Stimulated activated CD8-positive, alpha-beta memory T cell treated with anti-CD3 and anti-CD28 coated beads, Interleukin-2, amount 100 ng/mL, for 1 hour (primary cell): ENCODE measurements at places on chromosomes 3 and 15.

DNA sequence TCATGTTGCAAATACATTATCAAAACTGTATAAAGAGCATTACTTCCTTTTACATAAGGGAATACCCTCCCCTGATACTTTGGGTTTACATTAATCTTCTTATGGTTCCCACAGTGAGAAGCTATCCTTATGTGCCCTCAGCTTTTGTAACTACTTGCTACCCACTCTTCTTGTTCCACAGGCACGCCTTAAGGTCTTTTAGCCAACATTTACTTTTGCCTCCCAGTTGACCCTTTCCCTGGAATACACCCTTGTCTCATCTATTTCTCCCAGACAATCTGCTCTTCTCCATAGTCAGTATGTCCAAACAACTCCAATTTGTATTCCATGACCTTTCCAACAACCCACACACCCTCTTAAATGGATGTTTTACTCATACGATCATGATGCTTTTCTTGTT, 116.8 kb upstream of the COL8A1 start:
- no peak for DNase-seq

GRCh38 chr15:81506071-81506470, 132.1 kb upstream of the TMC3 start:
- DNase-seq: no peak

DNA sequence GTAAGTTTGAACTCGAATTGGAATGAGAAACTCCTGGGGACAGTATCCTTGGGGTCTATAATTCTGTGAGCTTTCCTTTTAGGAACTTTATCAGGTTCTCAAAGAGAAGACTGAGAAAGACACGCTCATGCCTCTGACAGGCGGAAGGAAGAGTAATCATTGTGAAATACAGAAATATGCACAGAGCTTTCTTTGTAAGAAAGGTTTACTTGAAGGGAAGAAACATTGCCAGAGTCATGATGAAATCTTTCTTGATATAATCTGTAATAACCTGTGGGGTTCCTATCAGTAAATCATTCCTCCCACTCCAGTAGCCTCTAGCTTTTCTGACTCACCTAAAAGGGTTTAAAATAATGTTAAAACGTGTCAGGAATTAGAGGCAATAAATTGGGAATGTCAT, 83.6 kb upstream of the CCDC39 start:
- DNase-seq: no peak

DNA sequence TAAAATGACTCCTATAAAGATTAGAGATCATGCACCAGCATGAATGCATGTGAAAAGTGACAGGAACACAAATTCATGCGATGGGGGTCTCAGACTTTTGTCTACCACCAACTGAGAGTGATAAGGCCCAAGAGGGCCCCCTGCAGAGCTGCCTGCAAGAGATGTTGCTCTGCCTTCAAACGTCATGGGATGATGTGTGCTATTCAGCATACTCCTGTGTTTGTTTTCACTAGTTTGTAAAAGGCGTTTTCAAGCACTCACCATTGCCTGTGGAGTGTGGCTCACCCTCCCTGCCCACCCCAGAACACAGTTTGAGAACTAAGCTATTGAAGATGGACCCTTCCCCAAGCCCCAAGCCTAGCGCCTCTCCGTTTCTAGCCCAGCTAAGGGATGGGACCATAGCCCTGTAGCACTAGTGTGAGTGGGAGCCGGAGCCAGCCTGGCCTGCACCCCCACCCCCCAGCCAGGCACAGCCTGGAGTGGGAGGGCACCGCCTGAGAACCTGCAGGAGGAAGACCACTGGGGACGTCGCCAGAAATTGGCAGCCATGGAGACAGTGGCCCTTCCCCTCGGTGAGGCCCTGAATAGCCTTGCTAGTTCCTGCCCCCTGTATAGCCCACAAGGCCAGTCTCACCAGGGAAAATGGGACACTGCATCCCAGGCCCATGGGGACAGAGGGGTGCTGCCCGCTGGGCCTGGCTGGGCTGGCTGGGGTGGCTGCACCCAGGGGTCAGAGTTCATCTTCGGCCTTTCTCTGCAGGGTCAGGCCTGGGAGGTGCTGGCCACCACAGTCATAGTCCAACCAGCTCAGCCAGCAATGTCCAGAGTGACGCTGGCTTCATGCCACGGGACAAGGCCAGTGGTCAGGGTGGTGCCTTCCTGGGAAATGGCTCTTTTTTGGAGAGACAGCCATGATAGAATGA, 22.6 kb upstream of the KLF13 start:
- no peak for DNase-seq

DNA sequence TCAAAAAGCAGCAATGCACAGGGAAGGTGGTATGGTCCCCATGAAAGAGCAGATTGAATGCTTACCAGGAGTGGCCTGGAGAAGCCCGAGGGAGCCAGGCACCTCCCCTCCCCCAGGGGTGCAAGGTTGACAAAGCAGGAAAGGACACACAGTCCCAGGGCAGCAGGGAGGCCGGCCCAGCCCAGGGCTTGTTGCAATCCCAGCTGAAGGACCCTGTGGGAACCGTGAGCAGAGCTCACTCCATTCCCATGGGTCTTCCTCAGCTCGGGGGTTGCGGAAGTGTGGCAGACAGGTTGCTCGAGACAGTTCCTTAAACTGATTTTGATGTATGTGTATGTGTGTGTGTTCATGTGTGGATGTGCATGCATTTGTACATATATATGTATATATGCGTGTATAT, 15.8 kb downstream of the UROC1 start:
- no peak for DNase-seq

GRCh38 chr3:189389346-189389745, 217.6 kb downstream of the TPRG1 start:
- no peak for DNase-seq

- no peak for DNase-seq
These were observed 48.1 kb downstream of the APBA2 start for GRCh38 chr15:28933710-28934445.

- DNase-seq: no peak
These were observed 775.4 kb upstream of the ROBO1 start for GRCh38 chr3:80543154-80543553.

- DNase-seq: no peak
These were observed 185.5 kb downstream of the MCTP2 start for GRCh38 chr15:94416820-94417219.

DNA sequence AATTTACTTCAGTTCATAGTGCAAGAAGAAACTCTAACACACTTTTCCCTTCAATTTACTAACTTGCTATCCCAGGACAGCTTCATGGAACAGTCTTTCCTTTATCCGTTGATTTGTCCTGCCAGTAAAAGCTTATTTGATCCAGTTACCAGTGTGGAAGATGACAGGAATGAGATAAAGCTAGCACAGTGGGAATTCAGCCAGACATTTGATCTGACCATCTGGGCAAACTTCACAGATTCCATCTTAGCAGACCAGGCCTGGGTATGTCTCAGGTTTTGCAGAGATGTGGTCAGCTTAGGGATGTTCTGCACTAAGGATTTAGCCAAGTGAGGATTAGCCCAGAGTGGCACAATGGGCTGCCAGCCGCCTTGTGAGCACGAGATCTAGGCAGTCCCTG, 19.7 kb downstream of the CEMIP start:
- DNase-seq: no peak

GRCh38 chr3:14699643-14700042, 24.7 kb downstream of the C3orf20 start:
- DNase-seq: no peak

DNA sequence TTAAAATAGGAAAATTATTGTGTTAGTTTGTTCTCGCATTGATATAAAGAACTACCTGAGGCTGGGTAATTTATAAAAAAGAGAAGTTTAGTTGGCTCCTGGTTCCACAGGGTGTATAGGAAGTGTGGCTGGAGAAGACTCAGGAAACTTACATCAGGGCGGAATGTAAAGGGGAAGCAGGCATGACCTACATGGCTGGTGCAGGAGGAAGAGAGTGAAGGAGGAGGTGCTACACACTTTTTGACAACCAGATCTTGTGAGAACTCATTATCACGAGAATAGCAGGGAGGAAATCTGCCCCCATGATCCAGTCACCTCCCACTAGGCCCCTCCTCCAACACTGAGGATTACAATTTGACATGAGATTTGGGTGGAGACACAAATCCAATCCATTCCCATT, 490.7 kb downstream of the RBMS3 start:
- DNase-seq: no peak

DNA sequence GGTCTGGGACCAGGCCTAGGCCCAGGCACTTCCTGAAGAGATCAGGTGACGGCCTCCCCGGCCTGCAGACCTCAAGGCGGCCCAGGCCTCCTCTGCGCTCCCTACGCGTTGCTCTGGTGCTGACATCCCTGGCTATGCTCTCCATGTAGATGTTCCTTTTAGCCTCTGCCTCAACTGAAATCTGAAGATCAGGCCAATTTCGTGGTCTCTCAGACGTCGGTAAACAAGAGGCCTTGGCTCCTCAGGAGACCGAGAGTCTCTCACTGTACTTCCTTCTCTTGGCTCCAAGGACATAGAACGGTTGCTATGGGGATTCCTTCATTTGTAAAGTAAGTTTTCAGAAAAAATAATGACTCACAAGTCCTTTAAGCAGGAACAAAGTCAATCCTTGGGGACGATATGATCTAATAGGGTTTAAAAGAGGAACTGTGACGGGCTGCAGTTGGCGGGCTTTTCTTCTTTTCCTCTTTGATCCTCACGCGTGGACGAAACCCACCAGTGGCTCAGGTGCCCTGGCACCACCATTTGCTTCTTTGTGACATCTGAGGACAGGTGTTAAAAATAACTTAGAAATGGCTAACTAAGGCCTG, 55.6 kb upstream of the CGNL1 start:
- no peak for DNase-seq

DNA sequence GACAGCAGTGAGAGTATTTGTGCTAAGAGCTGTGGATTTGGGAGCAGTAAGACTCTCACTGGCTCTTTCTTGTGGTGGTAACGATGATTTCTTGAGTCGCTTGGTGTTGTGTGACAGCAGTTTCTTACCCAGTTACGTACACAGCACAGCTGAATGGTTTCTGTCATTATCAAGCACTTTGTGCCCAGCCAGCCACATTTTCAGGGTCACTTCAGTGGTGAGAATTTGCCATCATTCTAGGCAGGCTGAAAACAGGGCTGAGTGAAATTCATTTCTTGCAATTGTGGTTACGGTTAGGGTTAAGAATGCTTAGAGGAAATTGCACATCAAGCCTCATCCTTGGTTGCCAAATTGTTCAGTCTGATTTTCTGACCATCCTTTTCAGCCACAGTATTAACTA, 130.1 kb downstream of the RYR3 start:
- no peak for DNase-seq

GRCh38 chr3:193729088-193729465, 136.1 kb downstream of the OPA1 start:
- DNase-seq: no peak

GRCh38 chr3:81270603-81271379, 490.7 kb downstream of the GBE1 start:
- DNase-seq: no peak

DNA sequence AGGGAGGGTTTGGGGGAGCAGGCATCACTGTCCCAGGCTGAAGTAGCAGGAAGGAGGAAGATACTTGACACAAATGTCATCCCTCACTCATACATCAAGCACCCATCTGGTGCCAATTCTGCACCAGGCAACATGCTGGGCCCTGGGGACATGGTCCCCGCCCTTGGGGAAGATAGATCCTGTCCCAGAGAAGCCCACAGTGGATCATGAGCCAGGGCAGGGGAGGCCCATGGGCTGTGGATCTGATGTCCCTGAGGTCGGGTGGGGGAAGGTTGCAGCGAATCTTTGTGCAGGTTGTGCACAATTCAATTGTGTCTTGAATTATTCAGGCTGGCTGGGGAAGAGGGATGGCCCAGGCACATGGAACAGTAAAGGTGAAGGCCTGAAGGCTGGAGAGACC, 6.4 kb upstream of the CCDC33 start:
- no peak for DNase-seq

- DNase-seq: no peak
These were observed 54.9 kb upstream of the COL6A6 start for GRCh38 chr3:130462089-130462488.

GRCh38 chr3:184767377-184767776, 44.6 kb upstream of the VPS8 start:
- DNase-seq: no peak

DNA sequence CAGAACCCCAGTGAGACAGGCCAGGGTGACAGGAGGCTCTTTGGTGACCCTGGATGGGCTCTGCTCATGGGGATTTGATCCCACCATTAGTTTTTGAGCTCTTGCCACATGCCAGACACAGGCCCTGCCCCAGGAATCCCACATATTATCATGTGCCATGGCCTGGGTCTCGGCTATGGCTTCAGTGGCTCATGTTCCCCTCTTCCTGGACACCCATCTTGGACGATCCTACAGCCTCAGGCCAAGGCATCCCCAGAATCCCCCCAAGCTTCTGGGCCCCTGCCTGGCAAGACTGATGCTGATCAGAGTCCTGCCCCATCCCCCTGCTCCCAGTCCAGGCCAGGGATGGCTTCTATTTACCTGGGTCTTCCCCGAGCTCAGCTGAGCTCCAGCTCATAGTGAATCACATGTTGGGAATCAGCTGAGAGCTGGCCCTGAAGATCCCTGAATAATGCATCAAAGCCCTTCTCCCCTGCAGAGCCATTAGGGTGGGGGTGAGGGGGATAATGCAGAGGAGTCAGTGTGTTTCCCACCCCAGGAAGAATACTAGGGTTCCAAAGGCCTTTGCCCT, 50.9 kb upstream of the CHRNB4 start:
- DNase-seq: no peak

DNA sequence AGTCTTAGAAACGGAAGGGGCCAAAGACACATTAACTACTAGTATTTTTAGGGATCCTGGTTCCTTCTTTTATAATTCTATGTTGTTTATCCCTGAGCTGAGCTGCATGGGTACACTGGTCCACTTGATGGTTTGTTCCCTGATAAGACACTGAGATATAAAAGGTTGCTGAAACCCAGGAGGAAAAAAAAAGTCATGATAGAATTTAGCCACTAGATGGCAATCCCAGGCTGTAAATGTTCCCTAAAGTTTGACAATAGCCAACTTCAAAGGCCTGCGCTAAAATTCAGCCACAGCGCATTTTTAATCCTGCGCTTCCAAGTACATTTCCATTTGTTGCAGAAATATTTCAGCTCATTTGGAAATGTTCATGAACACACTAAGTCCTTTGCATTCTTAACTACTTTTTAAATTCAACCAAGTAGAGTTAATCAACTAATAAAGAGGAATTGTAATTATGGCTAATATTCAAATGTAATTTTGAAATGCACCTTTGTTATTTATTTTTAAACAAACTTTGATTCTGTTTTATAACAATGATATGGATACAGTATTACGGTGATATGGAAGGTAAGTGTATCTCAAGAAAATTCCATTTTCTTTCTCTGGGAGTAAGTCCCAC, 249.3 kb upstream of the FEZF2 start:
- DNase-seq: no peak

GRCh38 chr3:178546079-178546478, 9.8 kb downstream of the KCNMB2 start:
- DNase-seq: no peak

GRCh38 chr15:73035221-73035620, 17.0 kb upstream of the NEO1 start:
- no peak for DNase-seq

- no peak for DNase-seq
These were observed 106.2 kb upstream of the THBS1 start for GRCh38 chr15:39474657-39475056.

- DNase-seq: no peak
These were observed 36.5 kb upstream of the DUSP7 start for GRCh38 chr3:52092891-52093290.
